ENCODE measurements at places on chromosomes 2 and 18.

- DNase-seq: no peak
Observed at GRCh38 chr2:24121066-24121465, 2.1 kb downstream of the PFN4 start.

- DNase-seq: no peak
Observed at GRCh38 chr2:33029926-33030325, 83.2 kb downstream of the LTBP1 start.

GRCh38 chr2:26522751-26523171, 44.8 kb upstream of the OTOF start:
- no peak for DNase-seq

- no peak for DNase-seq
Observed at GRCh38 chr2:46878886-46879285, 36.7 kb downstream of the MCFD2 start.

DNA sequence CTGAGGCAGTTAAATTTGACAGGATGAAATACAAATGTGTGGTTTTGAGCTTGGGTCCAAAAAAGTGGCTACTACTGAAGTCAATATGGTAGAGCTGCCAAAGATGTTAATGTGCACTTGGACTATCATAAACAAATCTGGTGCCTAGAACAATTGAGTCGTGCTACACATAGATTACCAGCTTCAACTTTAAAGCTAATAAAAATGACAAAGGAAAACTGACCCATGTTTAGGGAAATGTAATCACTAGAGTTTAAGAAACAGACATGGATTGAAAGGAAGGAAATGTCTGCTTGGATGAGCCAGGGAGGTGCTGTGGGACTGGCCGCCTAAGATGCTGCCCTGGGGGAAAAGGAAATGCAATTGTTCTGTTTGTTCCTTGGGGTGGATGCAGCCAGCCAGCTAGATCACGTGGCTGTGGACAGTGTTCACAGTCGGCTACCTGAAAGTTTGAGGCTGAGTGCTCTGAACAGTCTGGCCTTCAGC, 36.6 kb downstream of the CYB5A start:
- DNase-seq: no peak

GRCh38 chr2:691821-692761, 14.9 kb upstream of the TMEM18 start:
- no peak for DNase-seq

DNA sequence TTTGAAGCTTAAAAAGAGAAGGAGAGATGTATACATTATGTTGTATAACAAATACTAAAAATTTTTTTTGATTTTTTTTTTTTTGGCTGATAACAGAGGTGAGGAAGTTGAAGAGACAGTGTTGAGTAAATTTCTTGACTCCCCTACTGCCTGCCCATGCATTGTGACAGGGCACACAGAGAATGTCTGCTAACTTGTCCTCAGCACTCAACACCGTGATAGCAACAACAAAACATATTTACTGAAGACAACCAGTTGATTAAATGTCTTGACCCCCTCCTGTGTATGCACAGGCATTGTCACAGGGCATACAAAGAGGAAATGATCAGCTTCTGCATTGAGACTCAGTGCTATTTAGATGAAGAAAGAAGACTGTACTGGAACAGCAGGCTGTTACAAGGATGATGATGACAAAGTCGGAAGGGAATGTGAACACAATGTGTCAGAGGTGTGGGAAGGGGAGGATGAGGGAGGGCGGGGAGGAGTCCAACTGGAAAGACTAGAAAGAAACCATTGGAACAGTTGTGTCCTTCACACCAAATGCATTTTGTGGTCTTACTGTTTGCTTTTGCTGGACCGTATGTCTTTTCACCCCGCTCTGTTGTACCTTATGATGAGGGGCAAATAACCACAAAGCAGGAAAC, 89.5 kb downstream of the CERS6 start:
- DNase-seq: no peak

DNA sequence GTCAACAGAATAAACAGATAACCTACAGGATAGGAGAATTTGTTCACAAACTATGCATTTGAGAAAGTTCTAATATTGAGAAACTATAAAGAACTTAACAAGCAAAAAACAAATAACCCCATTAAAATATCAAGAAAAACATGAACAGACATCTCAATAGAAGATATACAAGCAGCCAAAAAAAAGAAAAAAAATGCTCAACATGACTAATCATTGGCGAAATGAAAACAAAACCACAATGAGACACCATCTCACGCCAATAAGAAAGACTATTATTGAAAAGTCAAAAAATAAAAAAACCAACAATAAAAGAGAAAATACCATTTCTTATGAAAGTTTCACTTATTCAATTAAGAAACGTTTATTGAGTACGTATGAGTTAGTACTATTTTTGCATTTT, 800.5 kb downstream of the CBLN2 start:
- no peak for DNase-seq

- DNase-seq: no peak
Observed at GRCh38 chr18:6366776-6367175, 47.9 kb downstream of the L3MBTL4 start.

DNA sequence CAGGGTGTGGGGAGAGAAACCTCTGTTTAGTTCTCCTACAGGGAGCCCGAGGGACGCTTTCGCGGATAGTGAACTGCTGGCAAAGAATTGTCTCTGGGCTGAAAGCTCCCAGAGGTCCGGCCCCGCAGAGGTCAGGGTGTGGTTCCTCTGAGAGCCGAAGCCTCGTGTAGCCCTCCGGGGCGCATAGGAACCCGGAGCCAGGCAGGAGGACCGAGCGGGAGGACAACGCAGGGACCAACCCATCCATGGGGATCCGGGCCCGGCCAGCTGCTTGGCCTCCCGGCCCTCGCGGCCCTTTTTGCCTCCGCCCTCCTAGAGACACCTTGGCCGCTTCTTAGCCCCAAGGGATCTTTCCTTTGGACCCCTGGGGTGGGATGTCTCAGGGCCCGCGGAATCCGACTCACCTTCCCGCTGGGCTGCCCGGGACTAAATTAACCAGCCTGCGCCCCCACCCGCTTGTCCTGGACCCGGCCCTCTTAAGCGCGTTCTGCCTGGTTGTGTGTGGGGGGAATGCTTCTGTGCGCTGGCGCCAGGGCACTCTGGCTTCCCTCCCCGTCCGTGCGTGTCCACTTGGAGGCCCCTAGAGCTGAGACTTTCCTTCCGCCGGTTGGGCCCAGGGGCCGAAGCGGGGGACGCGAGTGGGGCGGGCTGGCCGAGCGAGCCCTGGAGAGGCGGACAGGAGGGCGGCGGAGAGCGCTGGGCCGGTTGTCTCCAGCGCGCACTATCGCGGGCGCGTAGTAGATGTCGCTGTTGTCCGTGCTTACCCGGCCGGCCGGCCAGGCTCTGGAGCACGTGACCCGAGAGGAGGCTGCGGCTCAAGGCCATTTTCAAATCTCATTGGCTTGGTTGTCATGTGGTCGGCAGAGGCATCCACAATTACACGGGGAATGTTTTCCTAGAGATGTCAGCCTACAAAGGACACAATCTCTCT, at the start of gene HOXD10:
Gene HOXD10 (plus strand): TSS at position 896 of the 931 bp plus-strand sequence. CDS start 56 bp downstream, outside the sequence.
- DNase-seq: no peak

- DNase-seq: no peak
Observed at GRCh38 chr2:224690868-224691267, 25.3 kb downstream of the CCDC195 start.

DNA sequence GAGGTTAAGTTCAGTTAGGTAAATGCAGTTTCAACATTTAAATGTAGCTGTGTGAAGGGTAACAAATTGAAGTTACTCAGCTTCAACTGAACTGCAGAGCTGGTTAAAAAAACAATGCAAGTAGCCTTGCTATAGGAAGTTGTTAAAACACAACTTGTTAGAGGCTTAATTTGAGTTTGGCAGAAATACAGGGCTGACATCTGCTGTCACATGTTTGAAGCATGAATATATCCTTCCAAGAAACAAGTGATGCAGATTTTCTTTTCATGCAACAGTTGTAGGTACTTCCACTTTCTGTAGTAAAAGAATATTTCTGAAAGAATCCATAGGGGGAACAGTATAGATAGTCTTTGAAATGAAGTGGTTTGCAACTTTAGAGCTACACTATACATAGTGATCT, 208.7 kb upstream of the RASGRP3 start:
- no peak for DNase-seq

DNA sequence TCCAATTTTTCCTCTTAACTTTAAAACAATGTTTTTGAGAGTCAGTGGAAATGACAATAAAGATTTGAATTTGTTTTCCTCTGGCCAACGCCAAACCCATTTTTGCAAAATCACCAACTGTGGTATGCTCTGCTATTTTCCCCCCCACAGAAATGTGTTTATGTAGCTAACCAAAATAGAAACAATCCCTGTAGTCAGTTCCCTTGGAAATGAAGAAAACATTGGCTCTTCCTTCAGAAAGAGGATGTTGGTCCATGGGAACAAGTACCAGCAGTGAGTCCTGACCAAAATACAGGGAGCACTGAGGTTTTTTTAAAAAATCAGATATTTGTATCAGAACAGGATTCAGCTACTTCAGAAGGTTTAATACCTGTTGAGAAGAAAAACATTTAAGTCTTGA, 65.3 kb downstream of the SLC40A1 start:
- no peak for DNase-seq

DNA sequence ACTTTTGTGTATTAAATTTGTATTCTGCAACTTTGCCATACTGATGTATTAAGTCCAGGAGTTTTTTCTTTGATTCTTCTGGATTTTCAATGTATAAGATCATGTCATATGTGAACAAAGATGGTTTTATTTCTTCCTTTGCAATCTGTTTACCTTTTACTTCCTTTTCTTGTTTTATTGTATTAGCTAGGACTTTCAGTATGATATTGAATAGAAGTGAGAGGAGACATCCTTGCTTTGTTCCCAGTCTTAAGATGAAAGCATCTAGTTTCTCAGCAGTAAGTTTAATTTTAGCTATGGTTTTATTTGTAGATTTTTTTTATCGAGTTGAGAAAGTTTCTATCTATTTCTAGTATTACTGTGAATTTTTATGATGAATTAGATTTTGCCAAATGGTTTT, 25.5 kb downstream of the VRK2 start:
- DNase-seq: no peak

DNA sequence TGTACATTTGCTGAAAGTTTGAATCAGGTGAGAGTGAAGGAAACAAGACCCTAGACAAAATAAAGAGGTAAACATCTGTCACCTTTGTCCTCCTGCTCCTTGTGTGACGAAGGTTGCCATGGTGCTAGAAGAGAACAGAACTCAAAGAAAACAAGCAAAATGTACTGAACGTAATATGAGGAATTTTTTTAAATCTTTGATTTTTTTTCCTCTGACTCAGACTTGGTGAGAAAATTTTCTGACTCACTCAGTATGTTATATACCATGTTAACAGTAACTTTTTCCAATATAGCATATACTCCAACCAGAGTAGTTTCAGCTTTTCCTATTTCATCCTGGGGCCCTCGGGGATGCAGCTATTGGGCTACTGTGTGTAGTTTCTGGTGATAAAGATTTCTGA, 2114.6 kb upstream of the PIK3C3 start:
- DNase-seq: no peak

GRCh38 chr2:56132138-56132537, 51.7 kb upstream of the CCDC85A start:
- DNase-seq: no peak

GRCh38 chr18:35592298-35592697, 10.8 kb downstream of the GALNT1 start:
- DNase-seq: no peak

- no peak for DNase-seq
Observed at GRCh38 chr2:147214914-147215313, 629.9 kb upstream of the ACVR2A start.

DNA sequence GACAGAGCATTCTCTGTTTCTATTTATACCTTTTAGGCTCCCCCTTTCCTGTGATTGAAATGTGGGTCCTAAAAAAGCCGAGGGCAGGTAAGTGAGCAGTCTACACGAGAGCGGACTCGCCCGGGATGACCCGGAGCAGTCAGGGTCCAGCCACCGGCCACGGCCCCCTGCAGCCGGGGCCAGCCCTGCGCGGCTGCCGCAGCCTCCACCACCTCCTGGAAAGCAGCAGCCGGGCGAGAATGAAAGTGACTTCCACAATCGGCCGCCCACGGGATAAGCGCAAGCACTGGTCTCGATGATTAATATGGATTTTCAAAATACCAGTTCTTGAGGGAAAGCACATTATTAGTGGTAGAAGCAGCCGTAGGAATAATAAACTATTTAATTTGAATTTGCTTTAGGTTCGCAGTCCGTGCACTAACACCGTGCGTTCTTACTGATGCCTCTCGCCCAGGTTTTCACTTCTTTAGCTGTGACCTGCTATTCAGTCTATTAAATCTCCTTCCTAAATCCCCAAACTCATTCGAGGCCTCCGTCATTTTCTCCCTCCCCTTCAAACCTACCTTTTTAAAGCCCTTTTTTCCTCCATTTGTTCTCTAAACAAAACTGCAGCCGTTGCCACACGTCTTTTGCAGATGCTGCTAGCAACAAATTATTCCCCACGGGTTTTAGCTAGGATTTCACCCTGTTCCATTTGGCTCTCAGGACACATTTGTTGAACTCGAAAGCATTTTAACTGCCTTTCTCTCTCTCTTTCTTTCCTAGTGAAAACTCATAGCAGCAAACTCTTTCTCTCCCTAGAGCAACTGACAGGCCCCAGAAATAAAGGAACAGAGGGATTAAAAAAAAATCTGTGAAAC, 1015.1 kb upstream of the PIK3C3 start:
- DNase-seq: no peak

DNA sequence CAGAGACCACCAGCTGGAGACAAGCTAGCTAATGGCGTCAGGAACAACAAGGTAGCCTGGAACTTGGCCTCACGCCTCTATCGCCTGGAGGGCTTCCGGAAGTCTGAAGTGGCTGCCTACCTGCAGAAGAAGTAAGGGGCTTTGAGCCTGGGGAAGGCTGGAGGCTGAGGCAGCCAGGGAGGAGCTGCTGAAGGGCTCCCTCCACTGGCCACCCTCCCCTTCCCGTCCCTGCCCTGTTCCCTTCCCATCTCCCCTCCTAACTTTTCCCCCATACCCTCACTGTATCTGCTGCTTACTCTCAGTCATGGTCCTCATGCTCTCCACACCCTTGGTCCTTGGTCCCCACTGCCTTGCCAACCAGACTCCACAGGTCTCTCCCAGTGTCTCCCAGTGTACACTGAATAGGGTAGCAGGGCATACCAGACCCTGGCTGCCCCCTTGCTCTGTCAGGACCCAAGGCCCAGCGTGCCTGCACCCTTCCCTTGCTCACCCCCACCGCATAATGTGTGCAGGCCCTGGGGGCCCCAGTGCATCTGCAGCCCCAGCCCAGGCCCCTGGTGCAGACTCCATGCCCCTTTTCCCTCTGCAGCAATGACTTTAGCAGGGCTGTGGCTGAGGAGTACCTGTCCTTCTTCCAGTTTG, 18.8 kb downstream of the PSD4 start:
- no peak for DNase-seq

GRCh38 chr2:113831161-113831560, 58.7 kb upstream of the ACTR3 start:
- DNase-seq: no peak
